ENCODE measurements at places on chromosomes 6 and 20.

DNA sequence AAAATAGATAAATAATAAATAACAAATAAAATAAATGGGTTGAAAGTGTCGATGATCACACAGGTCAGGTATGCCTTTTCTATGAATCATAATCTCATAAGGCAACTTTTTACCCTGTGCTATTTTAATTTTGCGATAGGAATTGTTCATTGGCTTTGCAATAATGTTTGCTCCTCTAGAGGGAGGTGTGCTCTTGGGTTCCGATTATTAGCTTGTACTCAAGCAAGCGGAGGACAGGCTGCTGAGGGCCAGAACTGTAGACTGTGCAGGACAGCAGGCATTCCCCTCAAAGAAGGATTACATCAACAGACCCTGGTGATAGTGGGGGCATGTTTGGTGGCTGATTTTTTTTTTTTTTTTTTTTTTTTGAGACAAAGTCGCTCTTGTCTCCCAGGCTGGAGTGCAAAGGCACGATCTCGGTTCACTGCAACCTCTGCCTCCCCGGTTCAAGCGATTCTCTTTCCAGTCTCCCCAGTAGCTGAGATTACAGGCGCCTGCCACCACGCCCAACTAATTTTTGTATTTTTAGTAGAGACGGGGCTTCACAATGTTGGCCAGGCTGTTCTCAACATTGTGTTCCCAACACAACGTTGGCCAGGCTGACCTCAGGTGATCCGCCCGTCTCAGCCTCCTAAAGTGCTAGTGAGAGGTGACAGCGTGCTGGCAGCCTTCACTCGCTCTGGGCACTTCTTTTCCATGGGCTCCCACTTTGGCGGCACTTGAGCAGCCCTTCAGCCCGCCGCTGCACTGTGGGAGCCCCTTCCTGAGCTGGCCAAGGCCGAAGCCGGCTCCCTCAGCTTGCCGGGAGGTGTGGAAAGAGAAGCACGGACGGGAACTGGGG is 35.6 kb downstream of the RIOK1 start:
- DNase-seq: no peak

DNA sequence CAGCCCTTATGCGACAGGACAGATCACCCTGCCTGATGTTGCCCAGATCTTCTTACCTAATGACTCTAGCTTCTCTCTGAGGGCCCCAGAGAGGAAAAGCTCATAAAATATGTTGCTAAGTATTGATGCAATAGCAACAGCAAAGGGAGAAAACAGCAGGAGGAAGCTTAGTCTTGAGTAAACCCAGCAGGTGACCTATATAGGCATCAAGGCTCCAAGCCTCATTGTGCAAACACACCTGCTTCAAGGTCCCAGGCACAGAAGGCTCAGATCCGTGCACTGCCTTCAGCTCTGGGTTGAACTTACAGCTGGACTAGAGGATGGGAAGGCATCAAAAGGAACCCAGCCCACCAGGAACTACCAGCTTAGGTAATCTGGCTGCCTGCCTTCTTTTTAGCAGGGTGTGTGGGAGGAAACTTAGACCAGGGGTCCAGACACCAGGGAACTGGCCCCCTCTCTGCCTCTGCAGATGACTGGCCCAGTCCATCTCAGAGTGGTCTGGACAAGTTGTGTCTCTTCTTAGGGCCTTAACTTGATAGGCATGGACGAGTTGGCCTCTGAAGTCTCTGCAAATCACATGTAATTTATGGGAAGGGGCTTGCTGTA is 34.4 kb downstream of the TGM3 start:
- DNase-seq: no peak

DNA sequence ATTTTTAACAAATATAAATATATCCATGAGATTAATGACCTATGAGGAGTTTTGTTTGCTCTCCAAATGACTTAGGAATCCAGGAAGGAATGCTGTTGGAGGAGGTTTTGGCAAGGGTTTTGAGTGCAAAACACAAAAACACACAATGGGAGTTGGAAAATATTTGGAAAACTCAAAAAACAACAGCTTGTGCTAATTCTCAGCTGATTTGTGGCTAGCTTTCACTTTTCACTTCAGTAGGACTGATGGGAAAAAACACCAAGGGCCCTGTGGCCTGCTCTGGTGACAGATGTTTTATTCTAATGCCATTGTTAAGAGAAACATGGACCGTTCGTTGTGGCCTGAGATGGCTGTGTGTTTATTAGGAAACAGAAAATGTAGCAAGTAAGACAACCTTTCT is 113.9 kb downstream of the ALDH8A1 start:
- DNase-seq: no peak

GRCh38 chr6:90148867-90149266 is 147.8 kb downstream of the BACH2 start:
- DNase-seq: no peak

- DNase-seq: no peak
Measured at GRCh38 chr6:90319044-90319443, 22.4 kb upstream of the BACH2 start.

DNA sequence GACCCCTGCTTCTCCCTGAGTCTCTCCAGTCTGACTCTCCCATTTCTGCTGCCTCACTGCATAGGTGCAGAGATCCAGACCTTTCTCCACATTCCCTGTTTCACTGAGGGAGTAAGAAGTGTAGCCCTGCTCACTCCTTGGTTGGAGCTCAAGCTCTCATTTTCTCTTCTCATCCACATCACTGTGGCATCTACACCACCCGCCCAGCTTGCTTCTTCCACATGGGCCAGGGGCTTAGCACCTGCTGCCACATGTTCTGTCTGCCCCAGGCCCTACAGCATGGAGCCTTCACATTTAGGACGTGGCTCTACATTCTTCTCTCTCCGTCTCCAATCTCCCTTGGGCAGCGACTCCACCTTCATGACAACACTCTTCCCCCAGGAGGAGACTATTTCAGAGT is 8.5 kb upstream of the GSTA5 start:
- no peak for DNase-seq

DNA sequence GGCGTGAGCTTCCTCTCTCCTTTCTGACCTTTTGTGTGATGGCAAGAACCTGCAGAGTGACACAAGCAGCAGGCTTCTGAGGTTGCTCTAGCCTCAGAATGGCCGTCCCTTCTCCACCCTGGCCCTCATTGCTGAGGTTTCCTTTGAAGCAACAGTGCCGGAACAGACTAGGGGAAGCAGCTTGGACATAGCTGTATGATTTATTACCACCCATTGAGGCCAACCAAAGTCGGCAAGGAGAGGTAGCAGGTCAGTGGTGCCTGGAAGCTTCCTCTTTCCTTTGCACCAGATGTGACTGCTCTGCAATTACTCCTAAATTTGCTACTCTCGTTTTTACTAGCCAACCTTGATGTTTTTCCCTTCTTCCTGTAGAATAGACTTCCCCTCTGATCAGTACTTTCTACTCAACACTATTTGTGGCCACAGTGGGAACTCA is 31.4 kb downstream of the PTPN1 start:
- DNase-seq: no peak

- no peak for DNase-seq
Measured at GRCh38 chr6:87281426-87281825, 41.0 kb upstream of the SMIM8 start.

DNA sequence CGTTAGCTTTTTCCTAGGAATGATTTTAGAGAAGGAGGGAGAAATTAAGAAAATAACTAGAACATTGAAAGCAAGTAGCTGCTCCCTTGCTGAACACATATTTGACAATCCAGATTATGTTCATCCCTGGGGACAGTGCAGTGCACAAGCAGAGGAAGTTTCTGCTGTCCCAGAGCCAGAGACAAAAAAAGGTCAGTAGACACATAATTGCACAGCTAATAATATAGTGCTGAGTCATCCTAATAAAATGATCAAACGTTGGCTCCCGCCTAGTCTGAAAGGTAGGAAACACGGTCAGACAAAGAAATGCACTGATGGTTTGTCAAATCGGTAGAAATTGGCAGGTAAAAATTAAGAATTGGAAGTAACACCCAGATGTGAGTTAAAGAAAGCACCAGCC is 21.7 kb upstream of the SSTR4 start:
- no peak for DNase-seq

DNA sequence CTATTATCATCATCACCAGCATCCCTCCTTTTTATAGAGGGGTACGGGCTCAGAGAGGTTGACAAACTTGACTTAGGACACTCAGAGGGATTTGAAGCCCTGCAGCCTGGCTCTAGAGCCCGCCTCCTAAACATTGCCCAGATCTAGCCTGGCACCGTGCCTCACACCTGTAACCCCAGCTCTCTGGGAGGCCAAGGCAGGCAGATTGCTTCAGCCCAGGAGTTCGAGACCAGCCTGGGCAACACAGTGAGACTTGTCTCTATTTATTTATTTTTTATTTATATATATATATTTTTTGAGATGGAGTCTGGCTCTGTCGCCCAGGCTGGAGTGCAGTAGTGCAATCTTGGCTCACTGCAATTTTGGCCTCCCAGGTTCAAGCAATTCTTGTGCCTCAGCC is 6.3 kb upstream of the CSE1L start:
- no peak for DNase-seq

Measured in DMS79 treated with DMSO at 0.1 percent for 48 hours (cell line).